ENCODE measurements at places on chromosomes 3 and 15.

GRCh38 chr3:3802046-3802445 is 2.8 kb downstream of the LRRN1 start:
- DNase-seq, result no peak
- no peak overlapping the region for H3K4me3 ChIP-seq
- H3K36me3 ChIP-seq, result no peaks in the 10 kb centered on the region
- peaks cover 12% of the 10 kb centered on the region for H3K27me3 ChIP-seq
- H3K4me1 ChIP-seq, result peaks cover 35% of the 10 kb centered on the region

DNA sequence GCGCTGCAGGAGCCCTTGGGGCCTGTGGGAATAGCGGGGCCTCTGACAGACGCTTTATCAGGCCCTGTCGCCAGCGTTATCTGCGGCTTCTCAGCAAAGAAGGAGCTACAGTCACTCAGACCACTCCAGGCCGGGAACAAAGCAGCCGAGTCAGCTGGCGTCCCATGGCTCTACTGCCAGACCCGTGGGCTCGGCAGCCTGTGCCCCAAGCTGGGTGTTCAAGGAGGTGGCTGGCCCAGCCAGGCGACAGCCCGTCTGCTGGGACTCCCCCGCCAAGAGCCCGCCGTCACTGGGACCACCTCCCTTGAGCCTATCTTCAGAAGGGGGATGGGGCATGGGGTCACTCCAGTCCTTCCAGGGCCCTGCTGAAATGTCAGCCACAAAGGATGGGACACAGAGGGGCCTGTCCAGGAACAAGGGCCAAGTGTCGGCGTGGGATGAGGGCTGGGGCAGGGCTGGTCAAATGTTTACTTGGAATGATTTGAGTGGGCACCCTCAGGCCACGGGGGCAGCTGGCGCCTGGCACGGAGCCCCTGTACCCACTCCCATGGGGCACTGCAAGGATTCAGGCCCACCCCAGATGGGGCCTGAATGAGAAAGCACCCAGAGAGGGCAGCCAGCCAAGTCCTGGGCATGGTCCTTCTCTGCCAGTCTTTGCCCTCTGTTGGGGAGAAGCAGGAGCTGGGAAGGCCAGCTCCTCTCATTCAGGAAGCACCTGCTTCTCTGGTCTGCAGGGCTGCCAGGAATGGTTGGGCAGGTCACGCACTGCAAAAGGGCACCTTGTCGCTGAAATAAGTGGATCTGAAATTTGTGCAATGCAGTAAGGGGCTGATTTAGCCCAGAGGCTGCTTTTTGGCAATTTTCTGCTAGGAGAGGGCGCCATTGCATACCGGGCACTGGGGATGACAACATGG is 148.3 kb downstream of the SMAD6 start:
- H3K4me1 ChIP-seq, result peaks cover 11% of the 10 kb centered on the region
- no peaks in the 10 kb centered on the region for H3K27me3 ChIP-seq
- H3K36me3 ChIP-seq, result no peaks in the 10 kb centered on the region
- no peak overlapping the region for H3K4me3 ChIP-seq

DNA sequence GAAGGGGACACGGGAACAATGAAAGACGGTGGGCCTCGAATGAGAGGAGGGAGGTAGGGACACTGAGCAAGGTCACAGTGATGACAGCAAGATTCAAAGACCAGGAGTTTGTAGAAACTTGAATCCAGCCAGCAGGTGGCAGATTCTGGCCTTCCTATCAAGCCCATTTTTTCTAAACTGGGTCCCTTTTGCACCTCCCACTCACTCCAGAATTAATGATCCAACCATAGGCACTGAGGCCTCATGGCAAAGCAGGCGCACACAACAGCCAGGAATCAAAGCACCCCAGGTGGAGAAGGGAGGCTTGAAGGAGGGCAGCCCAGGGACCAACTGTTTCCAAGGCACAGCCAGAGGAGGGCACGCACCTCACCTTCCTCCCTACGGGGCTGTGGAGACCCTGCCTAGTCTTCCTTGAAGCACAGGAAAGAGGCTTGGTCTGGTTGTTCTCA is 90.2 kb downstream of the ANP32A start:
- no peaks in the 10 kb centered on the region for H3K36me3 ChIP-seq
- no peak overlapping the region for H3K27ac ChIP-seq
- no peaks in the 10 kb centered on the region for H3K27me3 ChIP-seq
- no peak for DNase-seq

DNA sequence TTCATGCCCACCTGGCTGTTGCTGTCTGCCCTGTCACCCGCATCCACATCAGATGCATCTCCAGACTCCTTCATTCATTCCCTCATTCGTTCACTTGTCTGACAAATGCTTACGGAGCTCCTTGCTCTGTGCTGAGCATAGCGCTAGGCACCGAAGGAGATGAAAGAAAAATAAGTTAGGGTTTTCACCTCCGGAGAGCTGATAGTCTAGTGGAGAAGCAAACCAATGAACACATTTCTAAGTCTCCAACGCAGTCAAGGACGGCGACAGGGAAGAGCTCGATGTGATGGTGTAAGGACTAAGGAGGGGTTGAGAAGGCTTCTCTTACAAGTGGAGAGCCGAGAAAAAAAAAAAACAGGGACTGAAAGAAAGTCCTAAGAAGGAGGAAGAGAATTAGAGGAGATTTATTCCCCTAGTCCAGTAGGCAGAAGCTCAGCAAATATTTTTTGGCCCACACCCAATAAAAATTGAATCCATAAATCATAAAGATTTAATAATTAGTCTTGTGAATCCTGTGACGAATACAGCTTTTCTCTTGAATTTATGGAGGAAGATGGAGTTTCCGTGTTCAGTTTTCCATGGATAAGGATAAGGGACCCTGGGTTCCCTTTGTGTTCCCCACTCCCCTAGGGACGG is 127.2 kb upstream of the DLG1 start:
- no peak overlapping the region for H3K27ac ChIP-seq
- no peaks in the 10 kb centered on the region for H3K27me3 ChIP-seq
- no peak for DNase-seq
- no peaks in the 10 kb centered on the region for H3K36me3 ChIP-seq

GRCh38 chr3:46845397-46845859 is 17.8 kb downstream of the MYL3 start:
- H3K4me3 ChIP-seq, result peak overlapping the region; percentile 54
- no peaks in the 10 kb centered on the region for H3K36me3 ChIP-seq
- H3K27ac ChIP-seq, result peak overlapping the region; percentile 3
- DNase-seq, result no peak
- peaks cover 22% of the 10 kb centered on the region for H3K4me1 ChIP-seq
- peaks cover 20% of the 10 kb centered on the region for H3K27me3 ChIP-seq

DNA sequence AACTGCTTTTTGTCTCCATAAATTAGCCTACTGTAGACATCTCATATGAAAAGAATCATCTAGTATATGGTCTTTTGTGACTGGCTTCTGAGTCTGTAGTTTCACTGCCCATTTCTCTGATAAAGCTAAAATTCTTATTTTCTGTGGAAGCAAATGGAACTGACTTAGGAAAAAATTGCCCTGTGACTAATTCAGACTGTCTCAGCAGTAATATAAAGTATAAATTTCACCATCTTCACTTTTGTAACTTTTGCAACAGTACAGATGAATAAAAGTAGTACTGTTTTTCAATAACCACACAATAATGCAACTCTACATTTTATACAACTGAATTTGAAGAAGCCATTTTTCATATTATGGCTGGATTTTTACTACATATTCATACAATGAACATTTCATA is 104.1 kb downstream of the TBC1D5 start:
- no peaks in the 10 kb centered on the region for H3K27me3 ChIP-seq
- H3K36me3 ChIP-seq, result no peaks in the 10 kb centered on the region
- H3K4me1 ChIP-seq, result no peaks in the 10 kb centered on the region
- H3K4me3 ChIP-seq, result no peak overlapping the region
- no peak for DNase-seq
- H3K27ac ChIP-seq, result no peak overlapping the region

DNA sequence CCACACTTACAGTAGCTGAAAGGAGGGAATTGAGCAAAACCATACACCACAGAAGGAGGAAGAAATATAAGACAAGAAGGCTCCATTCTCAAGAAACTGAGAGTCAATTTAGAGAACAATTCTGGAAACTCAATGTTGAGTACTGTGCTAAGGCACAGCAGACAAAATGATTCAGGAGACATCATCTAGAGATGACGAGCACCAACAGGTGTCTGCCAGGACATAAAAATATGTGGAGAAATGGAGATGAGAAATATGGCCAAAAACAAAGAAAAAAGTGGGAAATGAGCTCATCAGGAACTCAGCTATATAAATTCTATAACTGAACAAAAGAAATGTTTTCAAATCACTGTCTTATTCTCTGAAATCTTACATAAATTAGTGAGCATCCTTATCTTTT is 343.7 kb downstream of the ERC2 start:
- no peak for DNase-seq
- no peak overlapping the region for H3K4me3 ChIP-seq
- H3K27me3 ChIP-seq, result no peaks in the 10 kb centered on the region

DNA sequence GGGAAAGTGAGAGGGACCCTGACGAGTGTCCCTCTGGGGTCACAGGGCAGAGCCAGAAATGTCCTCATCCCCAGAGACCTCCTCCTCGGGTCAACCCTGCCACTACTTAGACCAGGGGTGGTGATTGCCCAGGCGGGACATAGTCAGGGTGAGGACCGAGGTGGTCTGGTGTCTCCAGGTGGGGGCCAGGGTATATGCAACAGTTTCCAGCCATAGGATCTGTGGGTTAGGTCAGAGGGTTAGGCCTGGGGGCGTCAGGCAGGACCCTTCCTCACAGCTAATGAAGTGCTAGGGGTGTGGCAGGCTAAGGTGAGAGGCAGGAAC is 22.3 kb upstream of the FBLN2 start:
- no peak overlapping the region for H3K27ac ChIP-seq
- DNase-seq, result no peak
- no peaks in the 10 kb centered on the region for H3K4me1 ChIP-seq
- no peaks in the 10 kb centered on the region for H3K36me3 ChIP-seq

DNA sequence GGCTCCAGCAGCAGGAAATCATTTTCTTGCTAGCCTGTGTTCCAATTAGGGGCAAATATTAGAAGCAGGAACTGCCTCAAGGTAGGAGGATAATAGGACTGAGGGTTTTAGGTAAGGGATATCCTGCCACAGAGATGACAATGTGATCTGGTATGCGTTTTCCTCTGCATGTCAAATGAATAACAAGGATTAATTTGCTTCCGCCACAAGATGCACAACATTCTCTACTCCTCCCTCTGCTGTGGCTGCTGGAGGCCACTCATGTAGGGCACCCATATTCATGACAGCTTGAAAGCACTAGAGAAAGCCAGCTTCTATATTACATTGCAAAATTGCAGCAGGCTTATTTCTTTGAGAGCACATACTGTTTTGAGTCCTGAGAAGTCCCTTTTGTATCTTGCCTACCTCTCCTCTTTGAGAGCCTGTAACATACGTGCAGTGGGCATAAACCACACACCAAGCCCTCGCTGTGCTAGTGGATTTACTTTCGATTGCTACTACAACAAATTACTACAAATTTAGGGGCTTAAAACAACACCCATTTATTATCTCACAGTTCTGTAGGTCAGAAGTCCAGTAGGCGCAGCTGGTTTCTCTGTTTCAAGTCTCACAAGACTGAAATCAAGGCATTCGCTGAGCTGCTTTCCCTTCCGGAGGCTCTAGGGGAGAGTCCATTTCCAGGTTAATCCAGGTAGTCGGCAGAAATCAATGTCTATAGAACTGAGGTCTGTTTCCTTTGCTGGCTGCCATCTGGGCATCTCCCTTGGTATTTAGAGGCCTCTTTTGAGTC is 5.9 kb upstream of the CD47 start:
- H3K27ac ChIP-seq, result no peak overlapping the region
- H3K4me1 ChIP-seq, result peaks cover 34% of the 10 kb centered on the region
- no peaks in the 10 kb centered on the region for H3K27me3 ChIP-seq
- no peaks in the 10 kb centered on the region for H3K36me3 ChIP-seq
- H3K4me3 ChIP-seq, result no peak overlapping the region
- DNase-seq, result no peak

GRCh38 chr3:28018925-28019718 is 222.3 kb upstream of the CMC1 start:
- no peak for DNase-seq
- no peaks in the 10 kb centered on the region for H3K27me3 ChIP-seq
- no peak overlapping the region for H3K27ac ChIP-seq
- H3K4me3 ChIP-seq, result no peak overlapping the region
- H3K4me1 ChIP-seq, result no peaks in the 10 kb centered on the region
- no peaks in the 10 kb centered on the region for H3K36me3 ChIP-seq

DNA sequence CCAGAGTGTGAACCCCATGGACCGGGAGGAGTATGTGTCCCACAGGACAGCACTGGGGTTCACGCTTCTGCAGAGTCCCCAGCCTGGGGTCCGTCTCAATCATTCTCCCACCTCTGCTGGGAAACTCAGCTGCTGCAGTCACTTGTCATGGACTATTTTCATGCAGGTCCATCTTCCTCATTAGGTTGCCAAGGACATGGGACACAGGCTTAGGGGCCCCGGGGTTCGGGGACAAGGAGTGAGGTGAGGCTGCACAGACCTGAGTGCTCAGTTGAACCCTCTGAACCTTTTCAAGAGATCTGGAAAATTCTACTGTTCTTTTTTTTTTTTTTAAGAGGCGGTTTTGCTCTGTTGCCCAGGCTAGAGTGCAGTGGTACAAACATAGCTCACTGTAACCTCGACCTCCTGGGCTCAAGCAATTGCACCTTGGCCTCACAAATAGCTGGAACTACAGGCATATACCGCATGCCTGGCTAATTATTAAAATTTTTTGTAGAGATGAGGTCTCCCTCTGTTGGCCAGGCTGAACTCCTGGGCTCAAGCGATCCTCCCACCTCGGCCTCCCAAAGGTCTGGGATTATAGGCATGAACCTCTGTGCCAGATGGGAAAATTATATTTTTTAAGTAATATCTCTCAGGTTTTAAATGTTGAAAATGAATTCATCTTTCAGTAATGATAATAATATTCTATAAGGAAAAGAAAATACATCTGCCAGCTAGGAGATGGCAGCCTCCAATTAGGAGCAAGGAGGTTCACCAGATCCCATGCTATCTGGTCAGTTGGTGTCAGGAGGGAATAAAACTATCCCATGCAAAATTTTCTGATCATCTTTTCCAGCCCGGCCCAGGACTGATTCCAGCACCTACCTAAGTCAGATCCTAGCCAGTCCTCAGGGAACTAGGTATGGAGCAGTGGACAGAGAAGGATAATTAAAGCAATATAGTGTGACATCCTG is 45.2 kb downstream of the RPN1 start:
- no peak overlapping the region for H3K27ac ChIP-seq
- no peaks in the 10 kb centered on the region for H3K36me3 ChIP-seq
- no peaks in the 10 kb centered on the region for H3K27me3 ChIP-seq
- H3K4me3 ChIP-seq, result no peak overlapping the region
- DNase-seq, result no peak

DNA sequence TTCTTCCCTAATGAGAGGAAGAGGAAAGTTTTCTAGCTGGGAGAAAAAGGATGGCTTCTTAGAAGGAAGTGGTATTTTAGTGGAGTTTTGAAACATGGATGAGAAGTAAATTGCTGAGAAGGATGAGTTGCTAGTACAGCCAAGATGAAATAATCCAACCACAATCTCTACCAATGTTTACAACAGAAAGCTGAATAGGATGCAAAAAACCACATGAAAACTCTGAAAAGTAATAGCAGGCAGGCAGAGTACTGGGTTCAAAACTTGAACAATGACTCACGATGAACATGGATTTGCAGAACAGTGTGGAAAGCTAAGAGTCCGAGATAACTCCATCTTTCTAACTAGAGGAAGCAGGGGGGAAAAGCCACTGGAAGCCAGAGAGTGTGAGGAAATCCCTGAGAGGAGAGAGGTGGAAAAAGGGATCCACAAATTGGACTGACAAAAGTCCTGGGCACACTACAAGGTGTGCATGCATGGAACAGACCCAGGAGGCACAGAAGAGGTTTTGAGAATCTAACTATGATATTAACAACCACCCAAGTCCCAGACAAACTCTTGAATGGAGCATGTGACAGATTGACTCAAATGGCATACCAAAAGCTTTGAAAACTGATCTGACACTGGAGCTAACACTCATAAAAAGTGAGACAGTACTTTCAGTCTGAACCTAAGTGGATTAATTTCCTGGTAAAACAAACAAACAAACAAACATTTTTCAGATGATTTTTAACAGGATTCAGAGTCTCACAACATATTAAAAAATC is 76.7 kb downstream of the ST6GAL1 start:
- peak overlapping the region; percentile 17 for H3K27ac ChIP-seq
- peaks cover 36% of the 10 kb centered on the region for H3K4me1 ChIP-seq
- no peak overlapping the region for H3K4me3 ChIP-seq
